ENCODE measurements at places on chromosomes 2 and 18. TPM values are rescaled to one million over a fixed set of nuclear protein-coding genes. Genes with fewer than 3 reads are reported as not detected.

The KCTD1 gene
- total RNA-seq, result 3.3 TPM

The SOX11 gene
- total RNA-seq, result not detected

The MOGAT1 gene
- not detected for total RNA-seq

The RANBP2 gene
- total RNA-seq, result 72.3 TPM
